Activated CD4-positive, alpha-beta T cell treated with anti-CD3 and anti-CD28 coated beads for 1 hour (primary cell): ENCODE measurements at places on chromosomes 2 and 18.

- DNase-seq: no peak
Measured at GRCh38 chr18:62928326-62928725, 213.0 kb downstream of the PHLPP1 start.

DNA sequence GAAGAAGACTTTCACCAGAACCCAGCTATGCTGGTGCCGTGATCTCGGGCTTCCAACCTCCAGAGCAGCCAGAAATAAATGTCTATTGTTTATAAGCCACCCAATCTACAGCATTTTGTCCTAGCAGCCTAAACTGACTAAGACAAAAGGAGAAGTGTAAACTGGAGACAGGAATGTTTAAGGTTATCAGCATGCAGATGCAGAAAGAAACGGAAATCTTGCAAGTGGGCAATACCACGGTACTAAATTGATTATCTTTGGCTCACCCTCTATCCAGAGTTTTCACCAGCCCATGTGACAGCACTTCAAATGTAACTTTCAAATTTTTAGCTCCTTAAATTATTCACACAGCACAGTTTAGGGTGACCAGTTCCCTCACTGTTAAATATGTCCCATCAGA, 5.7 kb upstream of the CAPN14 start:
- DNase-seq: no peak

DNA sequence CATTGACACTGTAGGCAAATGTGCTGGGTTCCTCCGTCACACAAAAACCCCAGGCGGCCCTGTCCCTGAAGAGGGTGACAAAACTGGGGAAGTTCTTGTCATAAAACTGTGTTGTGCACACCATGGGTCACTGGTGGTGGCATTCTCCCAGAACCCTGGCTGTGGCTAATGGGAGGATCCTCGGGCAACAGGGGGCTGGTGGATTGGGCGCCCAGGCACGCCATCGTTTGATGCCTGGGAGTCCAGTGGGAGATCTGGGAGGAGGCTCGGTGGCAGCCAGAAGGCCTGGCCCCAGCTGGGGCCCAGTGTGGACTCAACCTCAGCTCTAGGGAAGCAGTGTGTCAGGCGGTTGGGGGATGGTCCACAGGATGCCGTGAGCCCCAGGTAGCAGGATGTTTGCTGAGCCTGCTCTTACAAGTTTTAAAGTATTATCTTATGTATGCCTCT, 140.7 kb downstream of the ACOXL start:
- no peak for DNase-seq

GRCh38 chr2:66827851-66828250, 392.9 kb downstream of the MEIS1 start:
- DNase-seq: no peak

DNA sequence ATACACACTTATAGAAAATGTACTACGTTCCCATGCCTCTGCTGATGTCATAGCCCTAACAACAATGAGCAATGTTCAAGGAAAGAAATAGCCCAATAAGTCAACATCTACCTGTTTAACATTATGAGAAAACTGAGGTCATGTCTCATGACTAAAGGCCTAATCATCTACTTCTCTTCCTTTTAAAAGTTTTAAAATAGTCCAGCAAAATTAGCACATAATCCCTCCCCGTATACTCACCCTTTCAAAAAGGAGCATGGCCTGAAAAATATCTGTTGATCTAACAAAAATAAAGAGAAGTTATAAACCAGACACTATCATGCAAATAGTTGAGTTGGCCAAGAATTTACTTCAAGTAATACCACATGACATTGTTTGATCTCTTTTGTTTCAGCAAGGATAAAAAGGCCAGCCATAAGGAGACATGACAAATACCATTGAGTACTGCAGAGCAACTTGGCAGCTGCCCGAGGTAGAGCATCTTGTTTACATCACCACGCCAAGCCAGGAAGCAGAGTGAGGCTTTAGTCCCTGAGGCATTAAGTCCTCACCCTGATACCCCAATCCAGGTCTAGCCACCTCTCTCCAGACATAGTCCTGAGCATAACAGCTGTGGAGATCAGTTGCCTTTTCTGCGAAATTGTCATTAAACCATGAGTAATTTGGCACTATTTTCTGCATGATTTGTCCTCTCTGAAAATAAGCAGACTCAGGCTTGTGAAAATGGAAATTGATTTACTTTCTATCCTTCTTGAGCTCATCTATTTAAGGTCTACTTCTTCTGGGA, 137.4 kb upstream of the ETAA1 start:
- DNase-seq: no peak

- no peak for DNase-seq
Measured at GRCh38 chr2:111196435-111196834, 75.7 kb downstream of the BCL2L11 start.

DNA sequence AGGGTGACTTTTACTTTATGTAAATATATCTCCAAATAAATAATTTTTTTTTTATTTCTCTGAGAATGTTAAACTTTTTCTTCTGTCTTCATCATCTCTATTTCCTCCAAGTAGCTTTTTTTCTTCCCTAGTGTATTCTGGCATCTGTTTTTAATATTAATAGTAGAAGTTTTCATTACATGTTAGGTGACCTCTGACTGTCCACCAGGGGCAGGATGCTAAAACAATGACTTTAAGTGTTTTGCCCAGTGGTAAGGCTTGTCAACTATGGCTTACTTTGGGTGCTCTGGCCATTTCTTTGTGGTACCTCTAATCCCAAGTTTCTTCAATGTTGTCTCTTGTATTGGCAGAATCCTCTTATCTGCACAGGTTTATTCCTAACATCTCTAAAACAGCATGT, 127.1 kb downstream of the SRBD1 start:
- no peak for DNase-seq

GRCh38 chr2:48397846-48398245, 132.1 kb upstream of the STON1 start:
- DNase-seq: no peak

DNA sequence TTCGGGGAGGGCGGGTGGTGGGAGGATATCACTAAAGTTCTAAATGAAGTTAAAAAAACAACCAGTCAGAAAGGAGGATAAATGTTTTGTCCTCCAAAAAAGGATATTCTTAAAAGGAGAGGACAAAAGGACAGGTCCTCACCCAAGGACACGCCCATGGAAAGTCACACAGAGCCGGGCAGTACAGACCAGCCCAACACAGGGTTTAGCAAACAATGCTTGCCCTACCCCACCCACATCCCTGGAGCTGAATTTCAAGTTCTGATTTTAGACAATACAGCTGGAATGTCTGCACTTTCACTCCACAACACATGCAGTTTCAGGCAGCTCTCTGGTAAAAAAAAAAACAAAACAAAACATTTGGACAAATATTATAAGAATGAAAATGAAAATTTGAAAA, 67.9 kb downstream of the SLC9A4 start:
- no peak for DNase-seq

DNA sequence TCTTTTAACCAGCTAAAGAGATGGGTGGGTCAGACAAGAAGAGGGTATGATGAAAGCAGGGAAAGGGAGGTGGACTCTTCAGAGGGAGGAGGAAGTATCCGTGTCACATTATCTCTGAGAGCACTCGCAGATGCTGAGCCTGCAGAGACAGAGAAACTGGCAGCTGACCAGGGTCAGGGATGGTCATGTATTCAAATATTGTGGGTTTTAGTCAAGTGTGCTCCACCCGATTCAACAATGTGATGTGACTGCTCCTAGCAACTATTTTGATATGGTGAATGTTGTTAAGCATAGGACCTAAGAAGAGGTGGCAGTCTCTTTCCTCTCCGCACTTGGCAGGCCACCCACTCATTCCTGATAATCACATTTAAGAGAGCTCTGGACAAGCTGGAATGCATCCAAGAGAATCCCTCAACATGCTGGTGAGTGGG, 1.3 kb upstream of the CLIP4 start:
- DNase-seq: no peak

GRCh38 chr2:202049840-202050239, 16.2 kb downstream of the FZD7 start:
- no peak for DNase-seq
